Activated T-cell treated with anti-CD3 and anti-CD28 coated beads, Interleukin-2, amount 50 U/mL, for 48 hours (primary cell): ENCODE measurements at places on chromosomes 13 and 19.

- no peak for DNase-seq
Observed at GRCh38 chr13:95955255-95955654, 97.9 kb downstream of the UGGT2 start.

- no peak for DNase-seq
Observed at GRCh38 chr13:73542446-73542845, 483.6 kb downstream of the KLF5 start.

DNA sequence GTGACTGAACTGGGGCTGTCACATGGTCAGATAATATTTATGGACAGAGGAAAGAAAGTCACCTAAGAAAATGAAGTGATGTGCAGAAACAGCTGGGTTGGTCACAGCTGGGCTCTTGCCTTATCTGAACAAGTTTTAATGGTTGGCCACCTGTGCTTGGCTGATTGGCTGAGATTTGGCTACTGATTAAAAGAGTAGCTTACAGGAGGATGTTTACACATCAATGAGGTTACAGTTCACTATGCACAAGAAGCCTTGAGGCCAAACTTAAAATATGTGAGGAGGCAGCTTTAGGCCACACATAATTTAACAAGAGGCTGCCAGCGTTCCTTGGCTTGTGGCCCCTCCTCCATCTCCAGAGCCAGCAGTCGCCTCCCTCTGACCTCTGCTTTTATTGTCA lies 99.2 kb upstream of the C1QTNF9B start:
- no peak for DNase-seq

DNA sequence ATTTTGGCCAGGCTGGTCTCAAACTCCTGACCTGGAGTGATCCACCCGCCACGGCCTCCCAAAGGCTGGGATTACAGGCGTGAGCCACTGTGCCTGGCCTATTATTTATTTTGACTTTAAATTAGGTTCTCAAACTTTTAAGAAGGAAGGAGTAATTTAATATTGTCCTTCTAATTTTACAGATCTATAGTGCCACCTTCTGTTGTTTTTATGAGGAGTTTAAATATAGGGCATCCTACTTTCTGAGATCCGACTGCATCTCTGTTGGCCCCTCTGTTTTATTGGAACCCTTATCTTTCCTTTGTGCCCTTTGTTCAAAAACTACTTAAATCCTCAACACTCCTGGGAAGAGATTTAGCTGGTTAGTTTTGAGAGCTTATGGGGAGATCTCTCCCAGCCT lies 25.4 kb upstream of the ZMYM5 start:
- no peak for DNase-seq

GRCh38 chr13:81872581-81872980 lies 1531.7 kb upstream of the SPRY2 start:
- DNase-seq, result no peak

GRCh38 chr19:49506575-49507105 lies 5.8 kb upstream of the FCGRT start:
- peak; percentile 90 for DNase-seq

- DNase-seq, result no peak
Observed at GRCh38 chr19:34088292-34088691, 84.0 kb upstream of the LSM14A start.

GRCh38 chr19:2488942-2489731 lies 13.2 kb downstream of the GADD45B start:
- DNase-seq, result peak; percentile 44

DNA sequence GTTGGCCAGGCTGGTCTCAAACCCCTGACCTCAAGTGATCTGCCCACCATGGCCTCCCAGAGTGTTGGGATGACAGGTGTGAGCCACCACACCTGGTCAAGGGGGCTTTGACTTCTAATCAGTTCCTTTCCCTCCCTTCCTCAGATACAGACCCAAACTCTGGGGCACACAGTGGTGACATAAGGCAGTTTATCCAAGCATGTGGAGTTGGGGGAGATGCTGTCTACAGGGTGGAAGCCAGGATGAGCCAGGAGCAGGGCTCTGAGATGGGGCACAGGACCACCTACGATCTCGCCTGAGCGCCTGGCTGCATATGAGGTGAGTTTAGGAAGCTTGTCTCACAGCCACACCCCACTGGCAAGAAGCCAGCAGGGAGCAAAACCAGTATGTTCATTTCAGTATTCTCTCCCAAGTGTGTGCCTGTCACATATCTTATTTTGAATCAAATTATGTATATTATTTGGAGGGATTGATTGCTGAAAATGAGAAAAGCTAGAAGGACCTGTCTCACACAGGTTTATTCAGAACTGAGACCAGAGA lies 67.7 kb downstream of the KCTD15 start:
- no peak for DNase-seq

DNA sequence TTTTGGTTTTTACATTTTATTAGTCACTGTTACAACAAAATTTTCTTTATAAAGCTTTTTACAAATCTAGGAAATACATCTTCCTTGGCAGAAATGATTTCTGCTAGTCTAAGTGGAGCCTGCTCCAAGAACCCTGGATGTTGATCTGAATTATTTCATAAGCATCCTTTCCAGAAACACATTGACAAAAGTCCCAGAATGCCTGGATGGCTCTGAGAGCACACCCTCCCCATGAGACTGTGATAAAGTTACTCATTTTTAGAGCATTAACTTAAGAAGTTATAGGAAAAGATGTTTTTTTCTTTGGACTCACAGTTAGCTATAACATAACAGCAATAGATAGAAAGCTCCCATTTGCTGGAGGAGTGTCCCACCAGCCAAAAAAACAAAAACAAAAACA lies 559.6 kb upstream of the SPRY2 start:
- DNase-seq, result no peak

DNA sequence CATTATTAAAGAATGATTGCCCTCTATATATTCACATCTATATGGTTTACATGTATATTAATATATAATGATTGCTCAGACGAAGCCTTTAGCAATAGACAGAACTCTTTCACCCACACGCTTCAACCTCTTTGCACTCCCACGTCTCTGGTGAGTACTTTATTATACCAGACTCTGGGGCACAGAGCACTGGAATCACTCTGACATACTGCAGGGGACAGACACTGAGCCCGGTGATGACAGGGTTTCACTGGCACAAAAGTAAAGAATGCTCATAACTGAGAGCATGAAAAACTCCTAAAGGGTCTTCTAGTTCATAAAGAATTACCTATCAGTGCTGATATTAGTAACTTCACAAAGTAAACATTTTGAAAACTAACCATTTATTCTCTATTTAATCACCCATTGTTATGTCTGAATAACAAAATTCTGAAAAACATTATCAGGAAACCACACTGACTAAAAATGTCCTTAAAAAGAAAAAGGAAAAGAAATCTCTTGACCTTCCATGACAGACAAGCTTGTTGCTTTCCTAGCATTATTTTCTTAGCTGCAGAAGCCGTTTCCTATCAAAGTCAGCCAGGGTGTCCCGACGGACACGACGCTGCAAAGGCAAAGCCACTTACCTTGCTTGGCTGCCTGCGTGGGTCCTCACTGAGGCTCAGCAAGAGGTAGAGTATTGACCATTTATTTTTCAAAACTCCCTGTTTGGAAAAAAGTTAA lies 29.1 kb downstream of the TUBGCP3 start:
- DNase-seq, result no peak

DNA sequence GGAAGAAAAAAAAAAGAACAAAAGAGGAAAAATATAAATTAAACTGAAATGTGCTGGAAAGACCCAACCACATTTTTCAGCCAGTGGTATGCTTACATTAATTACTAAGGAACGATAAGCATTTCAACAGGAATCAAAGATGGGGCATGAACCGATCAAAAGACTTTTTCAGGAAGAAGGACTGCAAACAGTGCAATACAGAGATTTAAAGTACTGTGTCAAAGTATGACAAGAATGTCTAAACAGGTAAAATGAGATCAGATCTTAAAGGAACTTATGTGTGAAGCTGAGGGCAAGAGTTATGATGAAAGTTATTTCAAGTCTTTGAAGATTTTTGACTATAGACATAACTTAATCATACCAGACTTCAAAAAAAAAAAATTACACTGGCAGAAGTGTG lies 1761.8 kb downstream of the SLITRK5 start:
- no peak for DNase-seq

DNA sequence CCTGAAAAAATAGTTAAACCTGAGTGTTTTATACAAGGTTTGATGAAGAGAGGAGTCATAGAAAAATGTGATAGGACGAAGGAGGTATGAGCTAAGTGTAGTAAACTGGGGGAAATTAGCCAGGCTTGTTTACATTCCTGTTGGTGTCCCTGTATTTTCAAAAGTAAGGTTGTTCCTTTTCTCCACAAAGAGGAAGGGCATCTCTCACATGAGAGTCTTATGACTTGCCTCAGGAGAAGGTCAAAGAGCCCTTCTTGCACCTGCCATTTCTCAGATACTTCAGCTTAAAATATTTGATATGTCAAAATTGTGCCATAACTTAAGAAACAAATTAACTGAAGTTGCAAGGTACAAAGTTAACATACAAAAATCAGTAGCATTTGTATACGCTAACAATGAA lies 3.6 kb upstream of the N4BP2L2 start:
- no peak for DNase-seq

GRCh38 chr19:13072188-13072908 lies 30.3 kb downstream of the LYL1 start:
- no peak for DNase-seq

DNA sequence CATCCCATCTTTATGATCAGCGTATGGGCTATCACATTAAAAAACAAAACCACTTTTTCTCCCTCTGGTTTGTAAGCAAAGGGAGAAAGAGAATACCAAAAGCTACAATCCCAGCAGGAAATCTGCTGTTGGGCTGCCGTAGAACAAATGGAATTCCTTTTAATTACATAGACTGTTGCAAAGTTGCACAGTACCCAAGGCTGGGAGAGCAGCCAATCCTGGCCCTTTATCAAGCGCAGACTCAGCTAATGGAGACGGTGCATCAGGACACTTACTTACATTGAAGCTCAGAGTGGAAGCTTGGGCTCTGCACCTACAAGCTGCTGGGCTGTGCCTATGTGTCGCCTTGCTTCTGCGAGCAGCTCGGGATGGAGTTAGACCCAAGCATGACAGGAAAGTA lies 15.2 kb downstream of the CCNA1 start:
- no peak for DNase-seq
